ENCODE measurements at places on chromosomes 6 and 20.

DNA sequence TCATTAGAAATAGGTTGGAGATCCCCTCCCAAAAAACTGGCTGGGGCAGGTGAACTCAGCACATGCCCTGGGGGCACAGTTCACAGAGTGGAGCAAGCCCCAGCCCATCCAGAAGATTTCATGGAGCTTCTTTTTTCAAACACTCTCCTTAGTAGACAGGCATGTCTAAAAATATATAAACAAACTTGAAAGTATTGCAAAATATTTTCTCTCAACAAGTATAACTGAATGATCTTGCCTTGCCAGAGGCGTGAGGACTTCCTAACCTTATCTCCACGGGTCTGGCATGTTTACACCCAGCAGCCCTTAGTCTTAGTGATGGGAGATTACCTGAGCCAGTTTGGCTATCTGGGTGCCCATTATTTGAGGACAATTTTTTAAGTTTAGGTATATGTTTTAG is 107.1 kb downstream of the QRSL1 start:
- no peak for DNase-seq

GRCh38 chr6:11911538-11911937 is 100.6 kb upstream of the HIVEP1 start:
- no peak for DNase-seq

GRCh38 chr6:30154061-30154460 is 7.0 kb downstream of the TRIM10 start:
- no peak for DNase-seq

GRCh38 chr6:24883618-24884017 is 52.1 kb downstream of the RIPOR2 start:
- DNase-seq, result peak; percentile 13

DNA sequence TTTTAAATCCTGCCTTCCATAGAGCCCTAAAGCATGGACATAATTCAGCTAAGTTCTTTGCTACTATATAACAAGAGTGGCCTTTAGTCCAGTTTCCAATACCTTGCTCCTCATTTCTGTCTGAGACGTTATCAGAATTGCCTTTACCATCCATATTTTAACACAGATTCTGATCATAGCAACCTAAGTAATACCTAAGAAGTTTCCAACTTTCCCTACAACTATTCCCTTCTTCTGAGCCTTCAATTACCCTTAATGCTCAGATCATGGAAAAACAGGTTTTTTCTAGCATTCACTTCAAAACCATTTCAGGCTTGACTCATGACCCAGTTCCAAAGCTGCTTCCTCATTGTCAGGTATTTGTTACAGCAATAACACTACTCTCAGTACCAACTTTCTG is 367.1 kb downstream of the C6orf118 start:
- no peak for DNase-seq

GRCh38 chr6:84766118-84766798 is 1.9 kb upstream of the TBX18 start:
- no peak for DNase-seq

- DNase-seq, result no peak
Observed at GRCh38 chr20:39066471-39067242, 104.5 kb downstream of the DHX35 start.

- DNase-seq, result no peak
Observed at GRCh38 chr20:6061544-6061943, 7.7 kb upstream of the LRRN4 start.

- DNase-seq, result no peak
Observed at GRCh38 chr6:12916006-12916405, 199.4 kb downstream of the PHACTR1 start.

GRCh38 chr6:130520801-130521200 is 155.0 kb downstream of the TMEM200A start:
- no peak for DNase-seq

DNA sequence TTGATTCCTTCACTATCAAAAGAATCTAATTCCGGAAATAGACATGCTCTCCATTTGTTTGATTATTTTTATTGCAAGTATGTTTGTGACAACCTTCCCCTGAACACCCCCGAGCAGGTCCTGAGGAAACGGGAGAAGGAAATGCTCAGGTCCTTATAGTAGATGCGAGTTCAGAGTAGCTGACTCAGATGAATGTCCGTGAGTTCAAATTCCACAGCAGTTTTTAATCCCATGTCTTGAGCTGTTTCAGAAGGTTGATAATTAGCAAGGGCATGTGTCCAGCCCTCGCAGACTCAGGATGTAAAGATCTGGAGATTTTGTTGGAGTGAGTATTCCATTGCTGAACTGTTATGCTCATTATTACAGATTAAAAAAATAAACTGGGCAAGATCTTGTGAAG is 169.3 kb downstream of the BCAS1 start:
- DNase-seq, result no peak

GRCh38 chr6:169097381-169097959 is 156.2 kb downstream of the THBS2 start:
- DNase-seq, result no peak

DNA sequence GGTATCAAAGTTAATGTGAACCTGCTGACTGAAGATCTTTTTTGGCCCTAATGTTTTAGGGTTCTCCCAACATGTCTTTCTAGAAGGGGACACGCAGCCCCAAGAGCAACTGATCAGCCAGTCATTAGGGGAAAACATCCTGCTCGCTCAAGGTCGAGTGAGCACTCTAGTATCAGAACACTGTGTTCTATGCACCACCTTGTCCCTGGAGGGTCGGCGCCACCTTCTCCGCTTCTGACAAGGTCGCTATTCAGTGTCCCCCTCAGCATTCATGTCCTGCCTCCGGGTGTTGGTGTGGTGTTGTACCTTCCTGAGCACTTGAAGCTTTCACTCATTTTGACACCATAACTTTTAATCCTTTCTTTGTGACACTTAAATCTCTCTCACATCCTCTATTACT is 331.2 kb upstream of the KCNQ5 start:
- no peak for DNase-seq

- DNase-seq, result no peak
Observed at GRCh38 chr20:31517373-31517772, 3.1 kb downstream of the HM13 start.

DNA sequence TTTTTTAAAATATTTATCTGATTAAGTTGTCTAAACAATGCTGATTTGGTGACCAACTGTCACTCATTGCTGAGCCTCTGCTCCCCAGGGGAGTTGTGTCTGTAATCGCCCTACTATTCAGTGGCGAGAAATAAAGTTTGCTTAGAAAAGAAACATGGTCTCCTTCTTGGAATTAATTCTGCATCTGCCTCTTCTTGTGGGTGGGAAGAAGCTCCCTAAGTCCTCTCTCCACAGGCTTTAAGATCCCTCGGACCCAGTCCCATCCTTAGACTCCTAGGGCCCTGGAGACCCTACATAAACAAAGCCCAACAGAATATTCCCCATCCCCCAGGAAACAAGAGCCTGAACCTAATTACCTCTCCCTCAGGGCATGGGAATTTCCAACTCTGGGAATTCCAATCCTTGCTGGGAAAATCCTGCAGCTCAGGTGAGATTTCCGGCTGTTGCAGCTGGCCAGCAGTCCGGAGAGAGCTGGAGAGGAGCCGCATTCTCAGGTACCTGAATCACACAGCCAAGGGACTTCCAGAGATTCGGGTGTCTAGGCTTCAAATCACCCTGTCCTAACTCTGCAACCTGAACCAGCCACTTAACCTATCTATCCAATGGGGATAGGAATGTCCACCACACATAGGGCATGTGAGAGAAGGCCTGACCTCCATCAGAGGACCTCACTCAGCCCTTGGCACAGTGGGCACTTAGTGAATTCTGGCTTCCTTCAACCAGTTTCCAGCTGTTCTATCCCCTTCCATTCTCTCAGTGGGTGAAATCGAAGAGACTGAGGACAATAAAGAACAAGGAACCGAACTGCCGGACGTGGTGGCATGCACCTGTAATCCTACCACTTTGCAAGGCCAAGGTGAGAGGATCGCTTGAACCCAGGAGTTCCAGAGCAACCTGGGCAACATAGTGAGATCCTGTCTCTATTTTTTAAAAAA is 3.1 kb downstream of the TNF start:
- no peak for DNase-seq

DNA sequence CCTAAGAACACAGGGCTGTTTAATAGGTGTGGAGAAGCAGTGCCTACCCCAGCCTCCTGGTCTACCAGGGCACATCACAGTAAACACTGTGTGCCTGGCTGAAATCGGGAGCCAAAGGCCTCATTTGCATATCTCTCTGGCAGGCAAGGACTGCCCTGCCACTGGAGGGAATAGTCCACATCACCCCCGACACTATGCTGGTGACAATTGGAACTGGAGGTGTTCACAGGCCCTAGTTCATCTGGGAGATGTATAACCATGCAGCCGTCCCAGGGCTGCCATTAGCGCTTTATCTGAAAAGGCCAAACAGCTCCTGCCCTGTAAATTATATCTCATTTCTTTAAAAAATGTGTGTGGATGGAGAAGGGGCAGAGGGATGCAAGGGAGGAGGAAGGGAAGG is 150.3 kb downstream of the LINC00237 start:
- DNase-seq, result no peak

DNA sequence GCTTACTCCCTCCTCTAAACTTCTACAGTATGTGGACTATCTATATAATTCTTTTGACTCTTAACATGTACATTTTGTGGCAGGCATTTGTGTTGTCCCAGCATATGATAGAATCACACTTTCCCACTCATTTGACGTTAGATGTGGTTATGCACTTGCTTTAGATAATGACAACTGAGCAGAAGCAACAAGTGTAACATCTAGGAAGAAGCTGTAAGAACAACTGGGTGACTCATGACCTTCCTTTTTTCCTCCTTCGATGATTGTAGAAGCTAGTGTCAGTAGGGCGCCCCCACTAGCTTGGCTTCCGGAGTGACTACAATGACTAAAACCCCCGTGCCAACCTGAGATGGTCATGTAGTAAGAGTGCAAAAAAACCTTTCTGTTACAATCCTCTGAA is 74.6 kb upstream of the CEP85L start:
- peak; percentile 49 for DNase-seq

GRCh38 chr6:163949431-163949830 is 534.9 kb downstream of the QKI start:
- DNase-seq, result no peak

GRCh38 chr6:90214461-90214860 is 82.2 kb downstream of the BACH2 start:
- DNase-seq, result no peak

- DNase-seq, result no peak
Observed at GRCh38 chr20:43586641-43587040, 4.1 kb upstream of the IFT52 start.

DNA sequence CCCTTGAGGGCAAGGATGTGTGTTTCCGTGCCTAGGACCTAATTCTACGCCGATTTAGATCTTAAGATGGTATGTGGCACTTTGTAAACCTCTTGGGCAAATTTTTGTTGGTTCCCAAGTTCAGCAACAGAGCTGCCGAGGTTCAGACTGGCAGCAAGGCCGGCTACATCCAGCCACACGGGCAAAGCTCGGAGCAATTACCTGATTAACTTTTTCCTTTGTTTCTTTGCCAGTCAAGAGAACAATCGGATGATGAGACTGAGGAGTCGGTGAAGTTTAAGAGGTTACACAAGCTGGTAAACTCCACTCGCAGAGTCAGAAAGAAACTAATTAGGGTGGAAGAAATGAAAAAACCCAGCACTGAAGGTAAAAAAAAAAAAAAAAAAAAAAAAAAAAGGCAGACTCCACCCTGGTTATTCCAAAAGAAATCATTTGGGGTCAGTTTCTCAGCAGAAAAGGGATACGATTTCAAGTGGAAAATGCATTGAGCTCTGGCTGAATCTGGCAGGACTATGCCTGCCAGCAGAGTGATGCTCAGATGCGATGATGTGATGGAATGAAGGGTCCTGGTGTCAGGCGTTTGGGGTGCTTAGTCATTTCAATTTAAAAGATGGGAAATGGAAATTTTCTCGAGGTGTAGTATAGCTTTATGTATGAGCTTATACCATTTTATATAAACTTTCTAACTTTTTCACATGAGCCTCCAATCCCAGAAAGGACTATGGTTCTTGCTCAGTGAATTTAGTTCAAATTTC is 171.6 kb downstream of the SASH1 start:
- DNase-seq, result no peak

DNA sequence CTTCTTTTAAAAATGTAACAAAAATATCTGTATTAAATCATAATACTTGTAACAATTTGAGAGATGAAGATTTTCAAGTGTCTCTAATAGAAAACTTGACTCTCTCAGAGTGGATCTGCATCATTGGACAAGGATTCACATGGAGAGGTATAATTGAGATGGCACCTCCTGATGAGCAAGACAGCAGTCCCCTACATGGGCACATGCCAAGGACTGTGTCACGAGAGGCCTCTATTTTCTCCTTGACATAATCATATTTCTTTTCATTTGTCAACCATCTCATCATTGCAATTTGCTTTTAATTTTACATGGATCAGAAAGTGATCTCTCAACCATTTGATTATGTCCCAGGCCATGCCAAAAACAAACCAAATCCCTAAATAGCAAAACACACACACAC is 206.8 kb upstream of the THEMIS start:
- no peak for DNase-seq

- DNase-seq, result no peak
Observed at GRCh38 chr20:32010666-32011065, 428 bp downstream of the CCM2L start.

DNA sequence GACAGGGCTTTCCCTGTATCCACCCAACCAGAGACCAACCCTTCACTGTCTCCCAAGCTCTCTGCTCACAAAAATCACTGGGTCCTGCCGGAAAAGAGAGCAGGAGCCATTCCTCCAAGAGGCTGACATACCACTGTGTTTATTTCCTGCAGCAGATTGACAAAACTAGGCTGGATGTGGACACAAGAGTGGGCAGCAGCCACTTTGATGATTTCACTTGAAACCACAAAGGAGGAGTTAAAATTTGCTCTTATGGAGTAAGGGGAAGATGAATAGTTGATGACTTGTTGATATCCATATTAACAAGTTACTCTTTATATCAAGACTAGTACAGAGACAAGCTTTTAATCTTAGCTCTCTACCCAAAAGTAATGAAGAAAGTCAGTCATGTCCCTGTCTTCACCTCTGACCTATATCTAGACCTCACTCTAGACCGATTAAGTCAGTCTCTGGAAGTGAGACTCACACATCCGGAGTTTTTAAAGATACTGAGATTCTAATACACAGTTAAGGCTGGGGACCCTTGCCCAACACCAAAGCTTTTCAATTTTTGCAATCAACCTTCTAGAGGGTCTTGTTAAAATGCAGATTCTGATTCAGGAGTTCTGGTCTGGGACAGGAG is 73.8 kb downstream of the SCML4 start:
- DNase-seq, result no peak

Measured in activated CD8-positive, alpha-beta memory T cell treated with anti-CD3 and anti-CD28 coated beads for 1 hour (primary cell).